T-helper 17 cell (primary cell): ENCODE measurements at places on chromosomes 1 and 21.

GRCh38 chr1:83559129-83559840 lies 439.6 kb downstream of the TTLL7 start:
- no peak for DNase-seq

DNA sequence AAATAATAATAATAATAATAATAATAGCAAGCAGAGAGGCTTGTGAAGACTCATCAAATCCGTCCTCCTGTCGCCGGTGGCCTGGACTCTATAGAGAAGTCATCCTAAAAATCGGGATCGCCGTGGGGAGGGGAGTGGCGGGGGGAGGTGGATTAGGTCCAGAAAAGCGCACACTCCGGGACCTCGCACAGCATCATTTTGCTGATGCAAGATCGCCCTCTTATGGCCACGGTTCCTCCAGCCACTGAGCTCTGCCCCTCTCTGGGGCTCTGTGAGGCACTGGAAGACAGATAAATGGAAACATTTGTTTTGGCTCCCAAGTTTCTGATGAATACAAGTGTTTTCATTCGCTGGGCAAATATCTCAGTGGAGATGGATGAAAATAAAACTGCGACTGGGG lies 612.0 kb downstream of the MATN1 start:
- no peak for DNase-seq

DNA sequence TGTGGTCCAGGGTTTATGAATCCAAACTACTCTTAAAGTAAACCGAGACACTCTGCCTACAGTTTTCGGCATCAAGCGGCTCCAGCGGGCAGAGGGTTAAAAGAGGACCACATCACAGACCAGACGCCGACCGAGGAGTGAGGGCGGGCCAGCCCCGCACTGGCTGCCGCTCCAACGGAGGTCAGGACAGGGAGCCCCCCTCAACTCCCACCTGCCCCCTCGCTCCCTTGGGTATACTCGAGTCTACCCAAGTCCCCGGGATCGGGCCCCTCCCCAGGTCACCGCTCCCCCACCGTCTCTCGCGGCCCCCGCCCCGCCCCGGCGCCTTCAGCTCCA lies 312 bp downstream of the ARNT start:
- peak; percentile 44 for DNase-seq

- no peak for DNase-seq
Measured at GRCh38 chr1:34332996-34333395, 156.3 kb downstream of the C1orf94 start.

- no peak for DNase-seq
Measured at GRCh38 chr21:31530897-31531705, 128.4 kb upstream of the SOD1 start.

GRCh38 chr21:22056904-22057303 lies 1058.7 kb downstream of the NCAM2 start:
- DNase-seq = no peak

DNA sequence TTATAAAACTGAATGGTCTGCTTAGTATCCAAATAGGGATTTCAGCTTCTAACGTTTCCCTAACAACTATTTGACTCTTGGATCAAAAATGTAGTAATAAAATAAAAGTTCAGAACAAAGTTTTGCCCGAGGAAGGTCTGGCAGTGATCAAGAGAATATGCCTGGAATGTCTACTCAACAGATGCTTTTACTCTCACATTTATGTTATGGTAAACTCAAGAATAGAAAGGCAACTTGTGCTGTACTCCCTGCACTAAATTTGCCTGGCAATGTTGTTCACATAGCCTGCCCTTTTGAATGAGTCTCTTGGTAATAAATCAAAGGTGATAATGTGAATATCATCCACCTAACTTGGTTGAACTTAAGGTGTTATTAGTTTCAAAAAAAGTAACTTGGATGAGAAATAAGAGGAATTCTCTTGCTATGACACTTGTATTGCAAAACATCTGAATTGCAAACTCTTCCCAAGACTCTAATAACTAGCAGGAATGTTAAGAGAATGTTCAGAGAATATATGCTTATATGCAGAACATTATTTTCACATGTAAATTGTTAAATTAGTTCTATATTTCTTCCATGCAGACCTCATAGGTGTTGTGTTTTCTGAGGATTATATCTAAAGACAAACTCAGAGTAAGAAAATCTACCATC lies 215.8 kb downstream of the COL24A1 start:
- DNase-seq = no peak

GRCh38 chr1:220914283-220915116 lies 35.3 kb downstream of the HLX start:
- no peak for DNase-seq

DNA sequence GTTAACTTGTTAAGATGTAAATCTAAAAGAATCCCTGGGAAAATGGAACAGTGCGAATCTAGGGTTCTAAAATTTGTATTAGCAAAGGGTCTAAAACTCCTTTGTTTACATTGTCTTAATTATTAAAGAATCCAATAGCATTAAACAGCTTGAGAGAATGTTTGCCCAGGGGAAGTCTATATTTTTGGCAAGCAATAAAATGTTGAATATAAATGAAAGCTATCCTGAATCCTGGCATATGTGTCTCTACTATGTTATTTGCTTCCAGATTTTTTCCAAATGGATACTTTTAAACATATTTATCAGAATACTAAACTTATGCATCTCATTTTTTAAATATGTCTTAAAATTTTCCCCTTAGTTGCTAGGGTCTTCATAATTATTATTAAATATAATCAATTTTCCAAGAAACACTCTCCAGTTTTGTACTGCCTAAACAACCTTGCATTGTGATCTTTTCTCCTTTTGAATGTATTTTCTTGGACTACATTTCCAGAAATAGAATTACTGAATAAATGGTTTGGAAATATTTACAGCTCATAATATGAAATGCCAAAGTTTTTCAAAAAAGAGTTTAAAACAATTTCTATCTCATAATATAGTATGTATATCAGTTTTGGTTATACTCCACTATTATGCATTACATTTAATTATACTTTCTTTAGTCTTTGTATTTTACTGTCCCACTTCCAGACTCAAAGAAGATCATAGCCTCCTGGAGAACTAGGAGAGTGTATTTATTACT lies 304.8 kb downstream of the USP25 start:
- DNase-seq = no peak

DNA sequence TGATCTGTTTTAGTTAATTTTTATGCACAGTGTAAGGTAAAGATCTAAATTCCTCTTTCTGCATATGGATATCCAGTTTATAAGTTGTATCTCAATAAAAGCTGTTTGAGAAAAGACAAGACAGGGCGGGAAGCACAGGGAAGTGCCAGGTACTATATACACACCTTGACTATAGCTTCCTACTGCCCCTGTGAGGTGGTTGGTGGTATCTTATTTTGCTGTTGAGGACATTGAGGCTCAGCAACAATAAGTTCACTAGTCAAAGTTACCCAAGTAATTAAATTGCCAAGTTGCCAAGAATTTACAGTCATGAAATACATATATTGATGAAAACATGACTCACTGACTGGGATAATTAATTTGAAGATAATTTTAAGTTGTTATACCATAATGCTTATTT lies 109.1 kb downstream of the CD247 start:
- no peak for DNase-seq

GRCh38 chr1:209527372-209527771 lies 56.1 kb upstream of the CAMK1G start:
- DNase-seq = no peak

- DNase-seq = no peak
Measured at GRCh38 chr1:237931581-237931980, 40.9 kb upstream of the ZP4 start.

- no peak for DNase-seq
Measured at GRCh38 chr1:183575606-183576005, 14.7 kb downstream of the NCF2 start.

- no peak for DNase-seq
Measured at GRCh38 chr1:109567877-109568672, 19.7 kb downstream of the GNAI3 start.

- no peak for DNase-seq
Measured at GRCh38 chr1:197152662-197153061, 6.2 kb upstream of the ASPM start.

GRCh38 chr1:175894581-175894980 lies 151.2 kb upstream of the TNR start:
- no peak for DNase-seq

- no peak for DNase-seq
Measured at GRCh38 chr1:67135354-67135753, 584 bp upstream of the C1orf141 start.

DNA sequence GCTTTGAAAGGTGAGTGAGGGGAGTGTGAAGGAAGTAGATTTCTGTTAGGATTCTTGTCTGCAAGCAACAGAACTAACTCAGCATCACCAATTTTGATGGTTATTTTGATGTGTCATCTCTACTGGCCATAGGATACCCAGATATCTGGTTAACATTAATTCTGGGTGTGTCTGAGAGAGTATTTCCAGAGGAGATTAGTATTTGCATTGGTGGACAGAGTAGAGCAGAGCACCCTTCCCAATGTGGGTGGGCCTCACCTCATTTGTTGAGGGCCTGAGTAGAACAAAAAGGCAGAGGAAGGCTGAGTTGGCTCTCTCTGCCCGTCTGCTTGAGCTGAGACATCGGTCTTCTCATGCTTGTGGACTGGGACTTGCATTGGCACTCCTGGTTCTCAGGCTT lies 121.8 kb upstream of the POU3F1 start:
- no peak for DNase-seq

DNA sequence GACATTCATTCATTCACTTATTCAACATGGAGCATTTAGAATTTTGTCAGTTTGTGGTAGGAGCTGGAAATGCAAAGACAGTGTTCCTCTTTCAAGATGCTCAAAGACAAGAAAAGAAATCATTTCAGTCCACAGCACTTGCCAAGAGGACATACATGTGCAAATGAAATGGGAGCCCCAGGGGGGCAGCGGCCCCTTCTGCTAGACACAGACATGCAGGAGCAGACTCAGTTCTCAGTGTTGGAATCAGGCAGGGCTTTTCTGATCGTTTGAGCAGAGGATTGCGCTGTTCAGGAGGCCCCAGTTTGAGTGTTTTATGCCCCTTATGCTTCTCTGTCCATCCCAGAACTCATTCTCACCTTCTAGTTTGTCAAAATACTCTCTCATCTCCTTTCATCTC lies 35.6 kb upstream of the VASH2 start:
- DNase-seq = no peak

- DNase-seq = no peak
Measured at GRCh38 chr21:34846601-34847112, 177.9 kb downstream of the CLIC6 start.

GRCh38 chr21:37446552-37446951 lies 80.0 kb downstream of the DYRK1A start:
- DNase-seq = no peak

DNA sequence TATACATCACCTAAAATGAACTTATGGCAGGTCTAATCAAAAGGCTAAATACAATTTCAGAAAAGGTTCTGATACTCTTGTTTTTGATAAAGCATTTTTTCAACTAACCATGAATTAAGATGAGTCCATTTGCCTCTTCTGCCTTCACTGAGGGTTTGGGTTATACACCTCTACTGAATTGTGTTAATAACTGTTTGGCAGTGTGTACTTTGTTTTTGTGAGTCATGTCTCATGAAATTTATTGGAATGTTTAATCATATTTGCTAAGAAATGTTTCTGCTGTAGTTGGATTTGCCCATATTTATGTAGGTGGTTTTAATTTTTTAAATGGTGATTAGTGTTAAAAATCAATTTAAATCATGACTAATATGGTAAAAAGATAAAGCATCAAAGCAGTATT lies 190.5 kb downstream of the HS2ST1 start:
- no peak for DNase-seq

- DNase-seq = no peak
Measured at GRCh38 chr21:42630626-42631025, 22.8 kb upstream of the PDE9A start.

DNA sequence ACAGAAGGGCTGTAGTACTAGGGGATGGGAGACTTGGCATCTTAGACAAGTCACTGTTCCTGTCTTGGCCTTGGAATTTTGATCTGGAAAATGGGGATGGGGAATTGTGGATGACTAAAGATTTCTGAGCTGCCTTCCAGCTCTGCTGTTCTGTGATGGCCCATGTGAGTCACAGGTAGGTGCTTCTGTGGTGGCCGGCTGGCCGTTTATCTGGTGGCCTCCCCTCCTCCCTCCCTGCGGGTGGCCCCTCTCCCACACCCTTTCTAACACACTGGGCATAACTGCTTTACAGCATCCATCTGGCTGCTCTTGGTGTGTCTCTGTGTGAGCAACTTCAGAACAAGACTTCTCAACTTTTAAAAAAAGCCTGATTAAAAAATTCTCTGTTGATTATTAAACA lies 35.9 kb downstream of the KCNA2 start:
- no peak for DNase-seq

DNA sequence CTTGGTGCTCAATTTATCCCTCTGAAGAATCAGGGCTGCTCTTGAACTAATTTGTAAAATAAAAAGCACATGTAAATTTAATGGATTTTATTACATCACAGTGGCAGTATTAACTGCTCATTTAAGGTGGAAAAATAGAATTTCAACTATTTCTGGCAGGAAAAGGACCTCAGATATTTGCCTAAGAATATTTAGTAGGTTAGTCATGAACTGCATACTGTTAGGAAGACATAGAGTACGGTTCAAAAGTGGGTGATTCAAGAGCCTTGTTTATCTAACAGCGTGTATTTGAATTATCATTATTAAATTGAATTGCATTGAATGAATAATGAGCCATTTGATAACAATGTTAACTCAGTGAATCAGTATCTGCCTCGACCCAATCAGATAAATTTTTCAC lies 248.8 kb upstream of the PBX1 start:
- DNase-seq = no peak

- no peak for DNase-seq
Measured at GRCh38 chr1:1177452-1178206, 3.9 kb downstream of the TTLL10 start.

DNA sequence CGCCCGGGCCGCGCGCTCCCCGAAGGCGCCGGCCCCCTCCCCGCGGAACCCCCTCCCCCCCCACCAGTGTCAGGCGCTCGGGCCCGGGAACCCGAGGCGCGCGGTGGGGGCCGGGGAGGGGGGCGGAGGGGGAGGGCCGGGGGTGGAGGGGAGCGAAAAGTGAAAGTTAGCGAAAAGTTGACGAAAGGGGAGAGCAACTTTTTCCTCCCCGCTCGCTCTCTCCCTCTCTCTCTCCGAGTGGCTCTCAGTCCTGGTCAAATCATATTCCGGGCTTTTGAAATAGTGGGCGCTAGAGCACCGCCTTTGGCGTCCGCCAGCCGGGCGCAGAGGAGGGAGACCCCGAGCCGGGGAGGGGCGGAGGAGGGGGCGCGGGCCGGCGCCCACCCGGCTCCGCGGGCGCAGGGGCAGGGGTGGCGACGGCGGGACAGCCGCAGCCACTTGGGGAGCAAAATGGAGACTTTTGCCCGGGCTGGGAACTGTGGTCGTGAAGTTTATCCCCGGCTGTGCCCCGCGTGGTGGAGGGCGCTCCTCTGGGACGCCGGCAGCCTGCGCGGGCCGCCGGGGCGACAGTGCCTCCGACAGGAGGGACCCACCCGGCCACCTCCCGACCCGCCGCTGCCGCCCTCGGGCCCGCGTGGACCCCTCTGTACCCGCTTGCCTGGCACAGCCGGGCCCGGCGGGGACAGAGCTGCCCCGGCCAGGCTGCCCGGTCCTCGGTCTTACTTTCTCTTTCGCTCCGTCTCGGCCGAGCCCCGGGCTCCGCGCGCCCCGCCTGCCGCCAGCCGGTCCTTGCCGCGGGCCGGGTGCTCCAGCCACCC lies 697 bp downstream of the PRDM16 start:
- DNase-seq = no peak
